ENCODE measurements at places on chromosomes 16 and 17.

GRCh38 chr17:6497496-6498221 lies 53.4 kb downstream of the PIMREG start:
- peak; percentile 52 for DNase-seq

- DNase-seq = no peak
Measured at GRCh38 chr16:80029761-80030481, 429.4 kb upstream of the MAF start.

DNA sequence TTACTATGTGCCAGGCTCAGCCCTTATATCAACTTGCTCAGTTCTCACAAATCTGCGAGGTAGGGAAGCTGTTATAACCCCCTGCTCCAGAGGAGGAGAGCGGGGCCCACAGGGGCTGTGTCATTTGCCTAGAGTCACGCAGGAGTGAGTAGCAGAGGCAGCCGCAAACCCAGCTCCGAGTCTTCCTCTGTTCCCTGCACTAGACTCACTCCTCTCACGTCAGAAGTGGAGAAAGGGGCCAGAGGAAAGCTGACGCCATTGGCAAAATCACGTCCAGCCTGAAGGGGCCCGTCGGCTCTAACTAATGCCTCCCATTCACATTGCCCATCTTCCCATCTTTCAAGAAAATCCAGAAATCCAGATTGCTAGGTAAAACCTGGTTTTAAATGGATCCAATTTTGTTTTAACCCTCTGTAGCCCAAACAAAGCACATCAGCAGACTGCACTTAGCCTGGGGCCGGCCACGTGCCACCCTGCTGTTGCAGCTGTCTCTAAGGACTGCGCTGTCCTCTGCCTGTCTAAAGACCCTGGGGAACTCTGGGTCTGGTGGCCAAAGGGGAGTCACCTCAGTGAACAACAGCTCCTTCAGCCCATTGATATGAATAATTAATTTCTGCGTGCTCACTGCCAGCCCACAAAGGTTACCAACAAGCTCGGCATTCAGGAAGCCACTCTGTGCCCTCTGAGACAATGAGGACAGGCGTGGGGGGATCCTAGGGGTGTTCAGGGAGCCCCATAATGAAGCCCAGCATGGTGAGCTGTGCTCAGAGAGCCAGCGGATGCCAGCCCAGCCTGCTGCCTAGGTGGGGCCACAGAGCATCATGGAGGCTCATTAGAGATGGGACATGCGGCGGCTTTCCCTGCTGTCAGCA lies 36.7 kb upstream of the ABR start:
- DNase-seq = no peak

- no peak for DNase-seq
Measured at GRCh38 chr16:3865241-3865640, 15.3 kb downstream of the CREBBP start.

DNA sequence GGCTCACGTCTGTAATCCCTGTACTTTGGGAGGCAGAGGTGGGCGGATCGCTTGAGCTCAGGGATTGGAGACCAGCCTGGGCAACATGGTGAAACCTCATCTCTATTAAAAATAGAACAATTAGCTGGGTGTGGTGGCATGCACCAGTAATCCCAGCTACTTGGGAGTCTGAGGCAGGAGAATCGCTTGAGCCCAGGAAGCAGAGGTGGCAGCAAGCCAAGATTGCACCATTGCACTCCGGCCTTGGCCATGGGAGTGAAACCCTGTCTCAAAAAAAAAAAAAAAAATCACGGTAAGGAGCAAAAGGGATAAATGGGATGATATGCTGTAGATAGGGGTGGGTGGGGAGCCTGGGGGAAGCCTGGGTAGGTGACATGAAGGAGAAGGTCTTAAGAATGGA lies 20.4 kb upstream of the TMEM98 start:
- no peak for DNase-seq

- DNase-seq = no peak
Measured at GRCh38 chr16:12098429-12099310, 122.1 kb downstream of the SNX29 start.

GRCh38 chr17:27633312-27634025 lies 2.5 kb downstream of the LGALS9 start:
- no peak for DNase-seq

All from ecto neural progenitor cell (in vitro differentiated cells).